ENCODE measurements at places on chromosomes 2 and 18.

- no peaks in the 10 kb centered on the region for H3K4me1 ChIP-seq
- H3K27ac ChIP-seq = no peak overlapping the region
- DNase-seq = no peak
- no peaks in the 10 kb centered on the region for H3K36me3 ChIP-seq
- H3K27me3 ChIP-seq = peaks cover 84% of the 10 kb centered on the region
Observed at GRCh38 chr2:176091329-176092258, 927 bp upstream of the HOXD13 start.

GRCh38 chr2:142874293-142874814, 3.1 kb upstream of the KYNU start:
- H3K27me3 ChIP-seq = no peaks in the 10 kb centered on the region
- peak; percentile 95 for DNase-seq
- peaks cover 6% of the 10 kb centered on the region for H3K4me1 ChIP-seq
- no peak overlapping the region for H3K4me3 ChIP-seq

DNA sequence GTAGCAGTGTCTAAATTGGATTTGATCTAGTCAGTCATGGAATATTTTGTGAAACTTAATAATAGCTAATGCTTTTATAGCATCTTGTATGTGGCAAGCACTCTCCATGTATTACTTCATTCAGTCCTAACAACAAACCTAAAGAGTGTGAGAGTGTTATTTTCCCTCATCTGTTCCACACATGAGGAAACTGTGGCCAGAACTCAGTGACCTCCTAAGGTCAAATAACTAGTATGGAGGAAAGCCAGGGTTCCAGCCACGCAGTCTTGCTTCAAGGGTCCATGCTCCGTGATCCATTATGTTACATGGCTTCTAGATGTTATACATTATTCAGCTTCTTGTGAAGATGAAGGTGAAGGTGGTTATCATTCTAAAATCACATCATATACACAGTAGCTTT, 45.5 kb downstream of the TWSG1 start:
- no peaks in the 10 kb centered on the region for H3K27me3 ChIP-seq
- peaks cover 4% of the 10 kb centered on the region for H3K4me1 ChIP-seq
- H3K36me3 ChIP-seq = peaks cover 12% of the 10 kb centered on the region

GRCh38 chr2:219919506-219919905, 292.1 kb downstream of the SLC4A3 start:
- H3K27ac ChIP-seq = no peak overlapping the region
- H3K4me3 ChIP-seq = no peak overlapping the region
- H3K27me3 ChIP-seq = peaks cover 5% of the 10 kb centered on the region
- H3K4me1 ChIP-seq = no peaks in the 10 kb centered on the region
- no peak for DNase-seq

- DNase-seq = no peak
- H3K27me3 ChIP-seq = no peaks in the 10 kb centered on the region
- no peaks in the 10 kb centered on the region for H3K4me1 ChIP-seq
- no peak overlapping the region for H3K4me3 ChIP-seq
Observed at GRCh38 chr2:179646173-179646769, 215.1 kb downstream of the ZNF385B start.

- DNase-seq = no peak
- no peaks in the 10 kb centered on the region for H3K4me1 ChIP-seq
- H3K4me3 ChIP-seq = no peak overlapping the region
Observed at GRCh38 chr2:239737144-239737463, 288.0 kb downstream of the NDUFA10 start.

DNA sequence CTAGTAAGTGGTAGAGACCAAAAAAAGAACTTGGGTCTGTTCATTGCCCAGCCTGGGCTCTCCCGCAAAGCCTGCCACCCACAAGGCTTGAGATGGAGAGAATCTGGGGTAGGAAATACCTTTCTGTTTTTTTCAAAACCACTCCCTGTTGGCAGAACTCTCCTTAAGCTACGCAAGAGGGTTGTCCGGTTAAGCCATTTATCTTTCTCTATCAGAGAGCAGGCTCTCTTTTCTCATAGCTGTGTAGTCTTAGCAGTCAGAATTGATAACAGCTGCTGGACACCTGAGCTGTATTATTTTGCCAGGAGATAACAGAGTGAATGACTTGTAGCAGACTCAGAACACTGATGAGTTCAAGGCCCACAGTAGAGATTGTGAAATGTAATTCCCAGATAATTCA, 1088.1 kb downstream of the TSN start:
- DNase-seq = no peak
- H3K27ac ChIP-seq = no peak overlapping the region
- H3K27me3 ChIP-seq = no peaks in the 10 kb centered on the region
- H3K36me3 ChIP-seq = no peaks in the 10 kb centered on the region
- H3K4me1 ChIP-seq = no peaks in the 10 kb centered on the region

GRCh38 chr18:5424903-5425664, 118.7 kb downstream of the EPB41L3 start:
- no peak overlapping the region for H3K4me3 ChIP-seq
- no peaks in the 10 kb centered on the region for H3K27me3 ChIP-seq
- H3K4me1 ChIP-seq = no peaks in the 10 kb centered on the region
- DNase-seq = peak; percentile 65

GRCh38 chr2:142716463-142717242, 160.8 kb upstream of the KYNU start:
- DNase-seq = peak; percentile 67
- no peaks in the 10 kb centered on the region for H3K27me3 ChIP-seq
- H3K27ac ChIP-seq = no peak overlapping the region
- peaks cover 7% of the 10 kb centered on the region for H3K4me1 ChIP-seq
- H3K36me3 ChIP-seq = no peaks in the 10 kb centered on the region
- H3K4me3 ChIP-seq = no peak overlapping the region

DNA sequence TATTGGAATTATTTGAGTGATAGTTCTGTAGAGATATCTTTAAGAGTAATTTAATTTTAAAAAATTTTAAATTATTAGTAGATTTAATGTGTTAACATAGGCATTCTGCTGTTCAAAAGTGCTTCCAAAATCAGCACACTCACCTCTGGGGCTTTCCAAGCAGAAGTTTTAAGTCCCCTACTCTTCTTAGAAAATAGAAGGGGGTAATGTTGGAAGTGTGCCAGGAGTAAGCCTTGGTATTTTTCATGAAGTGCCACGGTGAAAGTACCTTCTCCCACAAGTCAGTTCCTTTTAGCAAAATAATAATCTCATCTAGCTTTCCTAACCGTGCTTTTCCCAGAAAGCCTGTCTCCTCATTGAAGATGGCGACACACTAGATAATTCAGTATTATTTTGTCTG, 3.9 kb upstream of the TNFRSF11A start:
- H3K36me3 ChIP-seq = no peaks in the 10 kb centered on the region
- no peak for DNase-seq
- H3K4me1 ChIP-seq = peaks cover 5% of the 10 kb centered on the region

- H3K27ac ChIP-seq = no peak within 1 kb of the TSS
- H3K36me3 ChIP-seq = no peaks in the 10 kb centered on the region
- peak within 1 kb of the TSS; percentile 18 for H3K4me3 ChIP-seq
- peak; percentile 81 for DNase-seq
- peaks cover 8% of the 10 kb centered on the region for H3K4me1 ChIP-seq
Observed at GRCh38 chr2:112836695-112837117, at the start of gene IL1B. Gene IL1B (minus strand): TSS chr2:112836779. CDS start chr2:112836229, 550 bp downstream.

DNA sequence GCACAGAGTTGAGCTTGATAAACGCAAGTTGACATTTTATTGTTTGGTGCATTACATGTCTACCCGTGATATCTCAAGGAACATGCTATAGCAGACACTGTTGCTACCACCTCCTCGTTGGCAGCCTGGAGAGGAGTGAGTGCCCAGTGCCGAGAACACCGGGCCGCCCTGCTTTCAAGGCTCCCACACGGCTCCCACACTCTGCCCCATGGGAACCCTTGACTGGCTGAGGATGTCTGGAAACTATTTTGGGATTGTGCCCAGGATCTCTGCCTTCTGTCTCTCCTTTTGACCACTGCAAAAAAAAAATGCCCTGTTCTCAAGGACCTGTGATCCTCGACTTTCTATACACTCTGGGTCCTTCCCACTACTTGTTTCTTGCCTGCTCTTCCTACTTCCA, 21.1 kb downstream of the TET3 start:
- no peak overlapping the region for H3K4me3 ChIP-seq
- peaks cover 33% of the 10 kb centered on the region for H3K4me1 ChIP-seq
- no peak overlapping the region for H3K27ac ChIP-seq
- DNase-seq = no peak
- no peaks in the 10 kb centered on the region for H3K27me3 ChIP-seq

DNA sequence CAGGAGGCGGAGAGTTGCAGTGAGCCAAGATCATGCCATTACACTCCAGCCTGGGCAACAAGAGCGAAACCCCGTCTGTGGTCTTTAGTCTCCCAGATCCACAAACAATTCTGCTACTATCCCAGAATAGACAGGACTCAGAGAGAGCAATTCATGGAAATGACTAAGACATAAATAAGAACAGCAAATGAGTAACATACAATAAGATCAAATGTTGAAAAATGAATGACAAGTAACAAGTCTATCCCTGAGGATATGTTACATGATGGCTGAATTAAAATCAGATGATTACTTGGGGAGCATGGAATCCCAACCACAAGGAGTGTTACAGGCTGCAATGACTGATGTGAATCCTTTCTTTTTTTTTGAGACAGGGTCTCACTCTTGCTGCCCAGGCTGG, 10.3 kb downstream of the ARL5A start:
- H3K27me3 ChIP-seq = no peaks in the 10 kb centered on the region
- H3K4me1 ChIP-seq = no peaks in the 10 kb centered on the region
- H3K27ac ChIP-seq = no peak overlapping the region
- no peak overlapping the region for H3K4me3 ChIP-seq
- no peak for DNase-seq

- DNase-seq = no peak
- no peak overlapping the region for H3K4me3 ChIP-seq
- peaks cover 5% of the 10 kb centered on the region for H3K36me3 ChIP-seq
- H3K27ac ChIP-seq = no peak overlapping the region
- H3K27me3 ChIP-seq = no peaks in the 10 kb centered on the region
Observed at GRCh38 chr18:54191352-54191751, 33.1 kb downstream of the MBD2 start.

GRCh38 chr2:74865770-74866674, 32.1 kb downstream of the HK2 start:
- H3K27ac ChIP-seq = no peak overlapping the region
- no peaks in the 10 kb centered on the region for H3K27me3 ChIP-seq
- no peak overlapping the region for H3K4me3 ChIP-seq
- peaks cover 30% of the 10 kb centered on the region for H3K36me3 ChIP-seq
- DNase-seq = no peak
